Mesendoderm (in vitro differentiated cells): ENCODE measurements at places on chromosomes 4 and X.

DNA sequence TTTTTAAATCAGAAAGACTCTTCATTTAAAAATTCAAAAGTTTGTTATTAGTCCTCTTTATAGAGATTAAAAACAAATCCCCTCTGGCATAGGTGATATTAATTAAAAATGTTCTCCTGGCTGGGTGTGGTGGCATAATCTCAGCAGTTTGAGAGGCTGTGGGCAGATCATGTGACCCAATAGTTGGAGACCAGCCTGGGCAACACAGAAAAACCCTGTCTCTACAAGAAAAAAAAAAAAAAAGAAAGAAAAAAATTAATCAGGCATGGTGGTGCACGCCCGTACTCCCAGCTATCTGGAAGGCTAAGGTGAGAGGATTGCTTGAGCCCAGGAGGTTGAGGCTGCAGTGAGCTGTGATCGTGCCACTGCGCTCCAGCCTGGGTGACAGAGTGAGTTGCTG lies 38.9 kb downstream of the RASGEF1B start:
- peaks cover 1% of the 10 kb centered on the region for H3K36me3 ChIP-seq
- H3K27me3 ChIP-seq, result no peaks in the 10 kb centered on the region
- no peak overlapping the region for H3K27ac ChIP-seq
- no peak for DNase-seq
- no peaks in the 10 kb centered on the region for H3K4me1 ChIP-seq
- H3K4me3 ChIP-seq, result no peak overlapping the region

DNA sequence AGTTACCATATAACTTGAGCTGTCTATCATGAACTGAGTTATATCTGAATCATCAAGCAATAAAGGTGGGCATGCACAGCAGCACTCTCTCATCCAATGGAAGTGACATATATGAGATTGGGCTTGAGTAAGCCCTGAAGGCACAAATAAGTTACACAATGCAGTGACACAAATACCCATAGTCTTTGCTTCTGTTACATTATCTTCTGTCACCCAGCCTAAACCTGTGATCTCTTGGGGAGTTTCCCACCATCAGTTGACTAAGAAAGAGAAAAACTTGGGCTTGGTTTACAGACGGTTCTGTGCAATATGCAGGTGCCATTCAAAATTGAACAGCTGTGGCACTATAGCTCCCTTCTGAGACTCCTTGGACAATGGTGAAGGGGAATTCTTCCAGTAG lies 138.8 kb upstream of the IL15 start:
- H3K27ac ChIP-seq, result no peak overlapping the region
- no peak for DNase-seq
- no peaks in the 10 kb centered on the region for H3K4me1 ChIP-seq
- H3K4me3 ChIP-seq, result no peak overlapping the region
- H3K27me3 ChIP-seq, result no peaks in the 10 kb centered on the region
- H3K36me3 ChIP-seq, result no peaks in the 10 kb centered on the region

DNA sequence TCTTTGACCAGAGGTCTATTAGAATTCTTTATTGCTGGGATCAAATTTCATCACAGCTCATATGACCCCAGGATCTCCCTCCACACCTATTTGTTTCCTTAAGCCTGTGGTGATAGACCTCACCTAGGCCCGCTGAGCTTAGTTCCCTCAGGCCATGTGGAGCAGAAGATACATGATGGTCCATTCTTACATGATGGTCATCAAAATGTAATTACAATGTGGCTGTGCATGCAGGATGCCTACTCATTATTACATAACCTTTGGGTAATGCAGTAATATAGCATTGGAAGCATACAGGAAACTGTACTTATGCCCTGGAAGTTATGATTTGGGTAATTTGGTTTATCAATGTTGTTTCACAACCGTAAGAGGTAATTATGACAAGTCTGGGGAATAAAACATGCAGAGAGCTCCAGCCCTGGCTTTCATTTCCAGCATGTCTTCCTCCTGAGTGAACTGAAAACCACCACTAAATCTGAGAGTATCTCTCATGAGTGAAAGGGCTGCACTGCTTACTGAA lies 67.0 kb upstream of the AGA start:
- DNase-seq, result no peak
- no peak overlapping the region for H3K4me3 ChIP-seq
- H3K27me3 ChIP-seq, result no peaks in the 10 kb centered on the region
- H3K36me3 ChIP-seq, result no peaks in the 10 kb centered on the region
- no peaks in the 10 kb centered on the region for H3K4me1 ChIP-seq

DNA sequence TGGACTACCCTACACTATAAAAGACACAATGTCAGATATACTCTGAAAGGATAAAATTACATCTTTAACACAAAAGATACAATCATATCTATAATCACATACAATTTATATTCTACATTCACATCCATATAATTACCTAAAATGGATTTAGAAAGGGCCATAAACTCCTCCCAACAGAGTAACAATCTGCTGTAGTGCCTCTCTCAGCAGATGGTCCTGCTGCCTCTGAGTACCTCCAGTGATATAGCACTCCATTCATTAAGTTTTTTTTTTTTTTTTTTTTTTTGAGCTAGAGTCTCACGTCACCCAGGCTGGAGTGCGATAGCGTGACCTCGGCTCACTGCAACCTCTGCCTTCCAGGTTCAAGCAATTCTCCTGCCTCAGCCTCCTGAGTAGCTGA lies 7.4 kb downstream of the ANKRD37 start:
- DNase-seq, result no peak
- H3K4me1 ChIP-seq, result no peaks in the 10 kb centered on the region
- H3K36me3 ChIP-seq, result no peaks in the 10 kb centered on the region
- no peak overlapping the region for H3K27ac ChIP-seq
- H3K4me3 ChIP-seq, result no peak overlapping the region
- H3K27me3 ChIP-seq, result no peaks in the 10 kb centered on the region

DNA sequence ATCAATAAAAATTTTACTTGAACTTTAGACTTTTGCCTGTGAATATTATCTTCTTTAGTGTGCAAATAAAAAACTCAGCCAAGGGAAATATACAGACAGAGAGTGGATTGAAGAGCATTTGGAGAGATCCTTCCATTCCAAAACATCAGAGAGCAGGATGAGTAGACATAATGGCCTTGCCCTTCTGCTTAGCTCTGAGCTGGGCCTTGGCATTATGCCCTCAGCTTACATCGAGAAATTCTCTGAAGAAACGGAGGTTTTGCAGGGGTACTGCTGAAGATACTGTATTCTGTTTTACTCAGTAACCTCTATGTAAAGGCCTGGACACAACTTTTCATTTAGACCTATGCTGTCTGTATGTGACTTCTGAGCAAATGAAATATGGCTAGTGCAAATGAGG lies 317.4 kb downstream of the STIM2 start:
- H3K27me3 ChIP-seq, result no peaks in the 10 kb centered on the region
- no peak overlapping the region for H3K27ac ChIP-seq
- H3K4me1 ChIP-seq, result no peaks in the 10 kb centered on the region

- H3K27me3 ChIP-seq, result no peaks in the 10 kb centered on the region
- H3K4me3 ChIP-seq, result no peak overlapping the region
- DNase-seq, result no peak
- H3K27ac ChIP-seq, result no peak overlapping the region
- H3K36me3 ChIP-seq, result no peaks in the 10 kb centered on the region
Observed at GRCh38 chr4:94700298-94700697, 57.5 kb upstream of the BMPR1B start.

DNA sequence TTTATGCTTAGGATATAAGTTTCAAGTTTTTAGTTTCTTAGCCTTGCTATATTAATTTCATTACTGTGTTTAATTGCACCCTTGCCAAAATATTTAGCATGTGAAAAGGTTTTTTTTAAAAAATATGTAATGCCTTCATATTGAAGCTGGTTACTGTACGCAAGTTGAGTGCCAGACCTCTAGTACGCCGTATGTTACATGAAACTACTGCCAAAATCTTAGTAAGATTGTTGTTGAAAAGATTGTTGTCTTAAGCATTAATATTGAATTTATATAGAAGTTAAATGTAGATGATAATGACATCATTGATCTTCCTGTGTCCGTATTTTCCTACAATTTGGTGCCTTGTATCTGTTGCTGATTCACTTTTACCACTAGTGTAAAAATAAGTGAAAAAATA lies 37.1 kb downstream of the FAM133A start:
- no peaks in the 10 kb centered on the region for H3K36me3 ChIP-seq
- no peak overlapping the region for H3K27ac ChIP-seq
- no peak for DNase-seq
- H3K4me1 ChIP-seq, result no peaks in the 10 kb centered on the region
- no peak overlapping the region for H3K4me3 ChIP-seq
